Naive B cell (primary cell): ENCODE measurements at places on chromosomes 5 and 9. TPM values are rescaled to one million over a fixed set of nuclear protein-coding genes. Genes with fewer than 3 reads are reported as not detected.

- no peak for DNase-seq
Measured at GRCh38 chr5:43043400-43043756, 3.3 kb upstream of the ANXA2R start.

- DNase-seq: no peak
Measured at GRCh38 chr5:108818613-108819272, 71.0 kb downstream of the FER start.

GRCh38 chr5:8458038-8458383 lies 589.1 kb downstream of the MTRR start:
- no peak for DNase-seq

BTNL3 gene
- not detected for polyA plus RNA-seq

MTREX gene
- 32.8 TPM for polyA plus RNA-seq

HRH2 gene
- polyA plus RNA-seq: not detected

CDC20B gene
- not detected for polyA plus RNA-seq

DNA sequence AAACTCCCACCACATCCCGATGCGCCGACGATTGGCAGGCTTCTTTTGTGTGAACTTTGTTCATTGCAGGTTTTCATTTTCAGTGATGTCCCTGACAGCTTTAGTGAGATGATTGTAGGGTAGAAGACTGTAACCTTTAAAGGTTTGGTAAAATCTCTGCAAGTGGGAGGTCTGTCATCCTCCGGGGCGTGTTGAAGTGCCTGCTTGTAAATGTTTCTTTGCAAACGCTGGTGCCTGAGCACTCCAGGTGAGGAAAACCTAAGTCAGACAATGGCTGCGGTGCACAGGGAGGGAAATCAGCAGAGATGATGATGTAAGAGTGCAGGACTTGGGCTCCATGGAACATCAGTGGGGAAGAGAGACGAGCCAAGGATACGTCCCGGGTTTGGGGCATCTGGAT lies 228.1 kb downstream of the DRD1 start:
- DNase-seq: no peak

DNA sequence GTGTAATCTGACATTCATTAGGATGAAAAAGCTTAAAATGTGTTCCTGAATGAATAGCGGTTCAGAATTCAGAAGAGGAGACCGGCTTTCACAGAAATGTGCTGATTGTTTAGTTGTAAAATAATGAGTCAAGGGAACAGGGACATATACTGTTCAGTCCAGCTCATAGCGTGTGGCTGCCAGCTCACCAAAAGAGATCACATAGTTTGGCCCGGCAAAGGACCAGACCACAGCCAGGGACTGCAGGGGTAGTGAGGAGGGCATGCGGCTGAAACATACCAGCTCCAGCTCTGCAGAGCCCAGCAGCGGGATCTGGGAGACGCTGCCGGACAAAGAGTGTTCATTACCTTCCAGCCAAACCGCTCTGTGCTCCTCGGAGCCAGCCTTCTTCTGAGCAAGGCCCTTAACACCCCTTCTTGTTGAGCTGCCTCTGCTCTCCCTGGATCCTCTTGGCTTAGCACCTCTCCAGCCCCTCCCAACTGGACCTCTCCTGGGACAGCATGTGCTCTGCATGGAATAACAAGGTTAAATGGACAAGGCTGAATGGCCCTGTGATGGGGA lies 116.8 kb upstream of the CNTLN start:
- DNase-seq: no peak

SARDH gene
- polyA plus RNA-seq: 0.21 TPM

IFNA21 gene
- not detected for polyA plus RNA-seq

- no peak for DNase-seq
Measured at GRCh38 chr9:94083384-94083783, 880 bp upstream of the PTPDC1 start.
